ENCODE measurements at places on chromosomes 2 and 18.

DNA sequence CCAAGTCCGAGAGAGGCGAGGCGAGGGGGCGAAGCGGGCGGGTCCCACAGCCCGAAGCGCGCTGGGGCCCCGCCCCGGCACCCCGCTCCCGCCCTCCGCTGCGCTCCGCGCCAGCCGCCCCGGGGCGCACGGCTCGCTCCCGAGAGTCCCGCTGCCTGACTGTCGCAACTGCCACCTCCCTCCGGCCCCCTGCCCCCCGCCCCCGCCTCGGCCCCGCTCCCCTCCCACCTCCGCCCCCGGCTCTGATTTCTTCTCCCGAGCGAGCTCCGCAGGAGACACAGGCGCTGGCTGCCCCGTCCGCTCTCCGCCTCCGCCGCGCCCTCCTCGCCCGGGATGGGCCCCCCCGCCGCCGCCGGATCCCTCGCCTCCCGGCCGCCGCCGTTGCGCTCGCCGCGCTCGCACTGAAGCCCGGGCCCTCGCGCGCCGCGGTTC is at the start of gene WNT6:
Gene WNT6 (plus strand): TSS at position 250 of the 432 bp plus-strand sequence. CDS start 233 bp downstream, outside the sequence.
- DNase-seq = no peak

- no peak for DNase-seq
Observed at GRCh38 chr2:183259921-183260320, 135.7 kb downstream of the NUP35 start.

- no peak for DNase-seq
Observed at GRCh38 chr2:228771315-228771714, 499.8 kb downstream of the PID1 start.

DNA sequence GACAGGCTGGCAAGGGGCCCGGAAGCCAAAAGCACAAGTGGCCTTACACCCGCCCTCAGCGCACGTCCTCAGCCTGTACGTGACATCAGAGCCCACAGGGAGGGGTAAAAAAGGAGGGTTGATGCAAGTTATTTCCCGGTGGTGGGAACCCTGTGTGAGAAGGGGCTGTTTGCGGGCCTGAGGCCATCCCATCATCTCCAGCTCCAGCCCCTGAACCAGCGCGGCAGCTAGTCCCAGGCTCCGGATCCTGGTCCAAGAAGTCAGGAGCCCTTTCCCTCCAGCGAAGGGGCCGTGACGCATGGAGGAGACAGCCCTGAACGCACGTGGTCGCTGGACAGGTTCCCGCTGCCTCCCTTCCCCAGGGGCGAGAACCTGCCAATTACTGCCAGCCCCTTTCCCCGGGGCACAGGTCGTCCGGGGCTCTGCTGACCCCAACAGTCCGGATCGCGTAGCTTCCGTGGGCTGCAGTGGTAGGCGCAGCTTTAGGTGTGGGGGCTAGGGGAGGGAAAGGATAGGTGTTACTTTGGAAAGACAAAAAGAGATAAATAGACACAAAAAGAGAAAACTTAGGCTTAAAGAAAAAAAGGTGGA is 1.3 kb upstream of the LRP2 start:
- DNase-seq = no peak

- no peak for DNase-seq
Observed at GRCh38 chr18:29418136-29418535, 1241.2 kb upstream of the CDH2 start.

DNA sequence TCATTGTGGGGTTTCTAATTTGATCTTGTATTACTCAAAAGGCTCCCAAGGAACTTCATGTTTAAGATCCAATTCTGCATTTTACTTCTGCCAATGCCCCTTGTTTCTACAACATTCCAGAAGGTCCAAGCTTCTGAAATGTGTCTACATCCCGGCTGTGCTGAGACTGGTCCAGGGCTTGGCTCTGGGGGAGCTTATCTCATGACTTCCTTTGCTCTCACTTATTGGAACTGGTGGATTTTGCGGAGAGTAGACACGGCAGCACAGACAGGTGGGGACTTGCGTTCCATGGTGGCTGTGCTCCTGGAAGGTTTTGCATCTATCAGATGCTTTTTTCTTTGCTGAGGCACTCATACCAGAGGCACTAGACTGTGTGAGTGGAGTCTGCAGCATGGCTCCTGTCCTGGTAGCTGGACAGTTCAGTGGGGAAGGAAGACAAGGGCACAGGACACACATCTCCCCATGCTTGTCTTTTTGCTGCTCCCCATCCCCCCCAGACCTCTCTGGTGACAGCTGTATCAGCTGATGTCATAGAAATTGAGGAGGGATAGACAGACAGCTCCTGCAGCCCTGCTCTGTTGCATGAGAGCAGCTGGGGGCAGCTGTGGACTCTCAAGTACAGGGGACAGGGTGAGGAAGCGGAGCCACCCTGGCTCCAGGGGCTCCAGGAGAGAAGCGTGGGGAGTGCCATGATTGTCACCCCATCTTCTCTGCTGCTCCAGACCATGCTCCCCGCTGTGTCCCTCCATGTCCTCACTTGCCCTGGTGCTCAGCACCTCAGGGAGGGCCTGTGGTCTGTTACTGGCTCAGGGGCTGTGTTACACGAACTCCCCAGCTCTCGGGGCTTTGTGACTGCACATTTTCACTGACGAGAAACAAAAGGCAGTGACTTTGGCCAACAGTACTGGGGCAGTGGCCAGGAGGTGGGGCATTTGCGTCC is 46.0 kb downstream of the ACAA2 start:
- no peak for DNase-seq

Data from stimulated activated CD8-positive, alpha-beta memory T cell treated with anti-CD3 and anti-CD28 coated beads, Interleukin-4, amount 100 ng/mL, for 4 hours (primary cell).